A549 treated with dexamethasone at 1 μM for 4 hours (cell line): ENCODE measurements at places on chromosomes 3 and 15. TPM values are rescaled to one million over a fixed set of nuclear protein-coding genes. Genes with fewer than 3 reads are reported as not detected.

ZMYND10 gene
- total RNA-seq = 0.71 to 1.3 TPM (median 1.0 TPM) in 5 replicates

GRIP2 gene
- total RNA-seq = 0.55 to 1.6 TPM (median 1.2 TPM) in 5 replicates

IGSF11 gene
- 3.6 to 5.4 TPM (median 5.1 TPM) in 5 replicates for total RNA-seq

FBXO40 gene
- not detected in 5 replicates for total RNA-seq

KBTBD8 gene
- total RNA-seq = 0.52 to 0.85 TPM (median 0.70 TPM) in 5 replicates

ZNF620 gene
- total RNA-seq = 1.7 to 2.0 TPM (median 1.8 TPM) in 5 replicates

ILDR1 gene
- not detected in 5 replicates for total RNA-seq

SELENOK gene
- total RNA-seq = 12.1 to 28.0 TPM (median 13.5 TPM) in 5 replicates
